ENCODE measurements at places on chromosomes 13 and 19.

DNA sequence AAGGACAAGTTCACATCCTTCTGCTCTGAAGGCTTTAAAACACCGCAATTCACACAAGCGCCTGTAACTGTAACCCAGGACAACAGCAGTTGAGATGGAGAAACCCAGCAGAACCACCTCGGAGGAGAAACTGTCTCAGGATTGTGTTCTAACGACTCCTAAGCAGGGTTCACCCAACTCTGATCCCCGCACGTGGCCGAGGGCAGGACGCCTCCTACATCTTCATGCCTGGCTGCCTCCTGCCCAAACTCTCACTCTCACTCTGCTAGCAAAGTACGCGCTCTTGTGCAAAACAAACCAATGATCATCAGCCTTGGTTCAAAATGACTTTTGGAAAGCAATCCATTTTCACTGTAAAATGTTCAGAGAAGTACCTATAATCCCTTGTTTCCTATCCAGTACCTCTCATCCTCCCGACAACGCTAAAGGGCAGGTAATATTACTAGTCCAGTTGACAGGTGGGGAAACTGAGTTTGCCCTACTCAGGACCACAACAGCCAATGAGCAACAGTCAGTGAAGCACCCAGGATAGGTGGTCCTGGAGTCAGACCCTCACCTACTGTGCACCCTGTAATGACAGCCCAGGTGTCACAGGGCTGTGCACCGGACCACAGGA is 25.6 kb downstream of the EPS15L1 start:
- no peak for DNase-seq

DNA sequence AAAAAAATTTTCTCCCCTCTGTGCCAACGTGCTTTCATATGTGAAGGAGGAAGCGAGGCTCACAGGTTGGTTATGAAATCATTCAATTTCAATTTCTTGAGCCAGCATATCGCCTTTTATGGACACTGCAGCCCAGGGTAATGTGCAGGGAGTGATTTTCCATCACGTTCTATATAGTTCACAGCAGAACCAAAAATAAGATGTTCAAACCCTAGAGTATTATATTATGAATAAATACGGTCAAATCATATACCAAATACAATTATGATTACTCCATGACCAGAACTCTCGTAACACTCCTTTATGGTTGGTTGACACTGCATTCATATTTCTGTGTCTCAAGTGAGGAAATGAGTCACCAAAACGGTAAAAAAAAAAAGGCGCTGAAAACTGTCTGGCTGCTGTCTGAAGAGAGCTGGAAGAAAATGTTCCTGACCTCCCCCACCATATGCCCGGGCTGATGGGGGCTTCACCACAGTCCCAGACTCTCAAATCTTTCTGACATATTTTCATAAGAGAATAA is 75.8 kb upstream of the UBAC2 start:
- peak; percentile 11 for DNase-seq

- DNase-seq, result no peak
These were observed 14.4 kb upstream of the FBN3 start for GRCh38 chr19:8163759-8164158.

GRCh38 chr13:60583911-60584753 is 187.1 kb downstream of the TDRD3 start:
- DNase-seq, result no peak

GRCh38 chr13:112558696-112559418 is 29.1 kb downstream of the TUBGCP3 start:
- no peak for DNase-seq

- DNase-seq, result no peak
These were observed 72.1 kb downstream of the LHFPL6 start for GRCh38 chr13:39530916-39531315.

DNA sequence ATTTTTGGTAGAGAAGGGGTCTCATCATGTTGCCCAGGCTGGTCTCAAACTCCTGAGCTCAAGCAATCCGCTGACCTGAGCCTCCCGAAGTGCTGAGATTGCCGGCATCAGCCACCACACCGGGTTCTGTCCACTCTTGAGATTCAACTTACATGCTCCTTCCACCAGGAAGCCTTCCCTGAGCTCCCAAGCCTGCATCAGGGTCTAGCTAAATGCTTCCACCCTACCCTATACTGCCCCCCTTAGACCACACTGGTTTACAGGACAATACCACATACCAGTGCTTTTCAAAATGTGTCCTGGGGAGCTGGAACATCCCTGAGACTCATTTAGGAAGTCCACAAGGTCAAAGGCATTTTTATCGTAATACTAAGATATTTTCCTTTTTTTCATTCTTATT is 15.1 kb upstream of the CACNG8 start:
- no peak for DNase-seq

DNA sequence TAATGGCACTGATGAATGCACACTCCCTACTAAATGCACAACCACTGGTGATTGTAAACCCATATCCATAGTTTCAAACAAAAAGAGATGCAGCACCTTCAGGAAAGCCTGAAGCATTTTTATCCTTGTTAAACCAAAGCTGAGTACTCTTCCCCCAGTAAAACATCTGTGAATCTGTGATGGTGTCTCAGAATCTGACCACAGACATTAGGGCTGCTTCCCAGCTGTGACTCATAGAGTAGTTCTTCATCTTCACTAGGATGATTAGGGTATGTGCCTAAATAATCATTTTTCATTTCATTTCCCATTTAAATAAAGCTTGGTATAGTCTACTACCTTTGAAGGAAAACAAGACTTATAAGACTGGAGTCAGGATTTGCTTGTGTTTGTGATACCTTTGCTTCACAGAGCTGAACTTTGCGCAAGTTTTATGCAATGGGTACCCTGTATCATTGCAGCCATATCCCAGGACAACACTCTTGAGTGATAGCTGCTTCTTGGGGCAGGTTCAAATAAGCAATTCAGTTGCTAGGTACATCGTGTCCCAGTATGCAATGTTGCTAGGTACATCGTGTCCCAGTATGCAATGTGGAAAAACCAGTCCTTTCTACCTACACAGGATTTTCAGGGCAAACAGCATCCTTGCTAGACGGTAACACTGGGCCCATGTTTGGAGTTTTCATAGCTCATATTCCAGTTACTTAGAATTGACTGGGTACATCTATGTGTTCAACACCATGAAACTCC is 277.1 kb downstream of the IRS2 start:
- no peak for DNase-seq

DNA sequence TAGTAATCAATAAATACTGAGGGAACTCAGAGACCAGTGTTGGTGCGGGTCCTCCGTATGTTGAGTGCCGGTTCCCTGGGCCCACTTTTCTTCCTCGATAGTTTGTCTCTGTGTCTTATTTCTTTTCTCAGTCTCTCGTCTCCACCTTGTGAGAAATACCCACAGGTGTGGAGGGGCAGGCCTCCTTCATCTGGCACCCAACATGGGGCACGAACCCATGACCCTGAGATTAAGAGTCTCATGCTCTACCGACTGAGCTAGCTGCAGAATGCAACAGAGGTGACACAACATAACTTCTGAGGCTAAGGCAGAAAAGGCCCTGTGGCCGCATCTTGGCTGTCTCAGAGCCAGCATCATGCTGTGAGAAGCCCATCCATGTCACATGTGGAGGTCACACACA is 5.3 kb upstream of the ZNF613 start:
- DNase-seq, result no peak

DNA sequence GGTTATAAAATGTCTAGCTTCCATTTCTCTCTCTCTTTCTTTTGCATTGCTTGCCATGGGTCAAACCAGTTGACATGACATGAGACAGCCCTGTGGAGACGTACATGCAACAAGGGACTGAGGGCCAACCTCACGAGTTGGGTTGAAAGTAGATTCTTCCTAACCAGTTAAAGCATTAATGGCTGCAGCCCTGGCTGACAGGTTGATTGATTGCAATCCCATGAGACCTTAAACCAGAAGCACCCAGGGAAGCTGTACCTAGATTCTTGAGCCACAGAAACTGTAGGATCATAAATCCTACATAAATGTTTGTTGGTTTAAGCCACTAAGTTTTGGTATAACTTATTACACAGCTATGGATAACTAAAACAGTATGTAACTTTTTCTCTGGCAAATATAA is 373.8 kb downstream of the DACH1 start:
- DNase-seq, result no peak

DNA sequence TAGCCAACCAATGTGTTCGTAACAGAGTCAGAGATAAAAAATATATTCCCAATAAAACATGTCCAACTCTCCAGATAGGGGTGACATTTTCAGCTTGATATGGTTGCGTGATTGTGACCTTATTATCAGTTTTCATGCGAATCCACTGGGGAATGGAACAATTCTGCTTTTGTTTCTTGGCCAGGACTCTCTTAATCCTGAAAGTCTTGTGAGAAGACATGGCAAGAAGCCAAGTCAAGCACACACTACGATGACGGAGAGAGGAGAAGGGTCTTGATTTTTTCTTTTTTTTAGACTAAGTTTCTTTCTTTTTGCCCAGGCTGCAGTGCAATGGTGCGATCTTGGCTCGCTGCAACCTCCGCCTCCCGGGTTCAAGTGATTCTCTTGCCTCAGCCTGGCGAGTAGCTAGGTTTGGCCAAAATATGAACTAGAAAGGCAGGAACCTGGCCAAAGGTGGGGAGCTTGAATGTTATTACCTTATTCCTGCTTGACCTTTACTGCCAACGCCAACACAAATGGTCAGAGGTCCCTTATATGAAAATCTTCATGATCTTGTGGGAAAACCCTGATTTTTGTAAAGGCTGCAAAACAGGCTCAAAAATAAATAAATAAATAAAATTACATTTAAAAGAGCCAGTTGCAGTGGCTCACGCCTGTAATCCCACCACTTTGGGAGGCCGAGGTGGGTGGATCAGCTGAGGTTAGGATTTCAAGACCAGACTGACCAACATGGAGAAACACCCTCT is 14.5 kb downstream of the ZNF816 start:
- DNase-seq, result no peak

DNA sequence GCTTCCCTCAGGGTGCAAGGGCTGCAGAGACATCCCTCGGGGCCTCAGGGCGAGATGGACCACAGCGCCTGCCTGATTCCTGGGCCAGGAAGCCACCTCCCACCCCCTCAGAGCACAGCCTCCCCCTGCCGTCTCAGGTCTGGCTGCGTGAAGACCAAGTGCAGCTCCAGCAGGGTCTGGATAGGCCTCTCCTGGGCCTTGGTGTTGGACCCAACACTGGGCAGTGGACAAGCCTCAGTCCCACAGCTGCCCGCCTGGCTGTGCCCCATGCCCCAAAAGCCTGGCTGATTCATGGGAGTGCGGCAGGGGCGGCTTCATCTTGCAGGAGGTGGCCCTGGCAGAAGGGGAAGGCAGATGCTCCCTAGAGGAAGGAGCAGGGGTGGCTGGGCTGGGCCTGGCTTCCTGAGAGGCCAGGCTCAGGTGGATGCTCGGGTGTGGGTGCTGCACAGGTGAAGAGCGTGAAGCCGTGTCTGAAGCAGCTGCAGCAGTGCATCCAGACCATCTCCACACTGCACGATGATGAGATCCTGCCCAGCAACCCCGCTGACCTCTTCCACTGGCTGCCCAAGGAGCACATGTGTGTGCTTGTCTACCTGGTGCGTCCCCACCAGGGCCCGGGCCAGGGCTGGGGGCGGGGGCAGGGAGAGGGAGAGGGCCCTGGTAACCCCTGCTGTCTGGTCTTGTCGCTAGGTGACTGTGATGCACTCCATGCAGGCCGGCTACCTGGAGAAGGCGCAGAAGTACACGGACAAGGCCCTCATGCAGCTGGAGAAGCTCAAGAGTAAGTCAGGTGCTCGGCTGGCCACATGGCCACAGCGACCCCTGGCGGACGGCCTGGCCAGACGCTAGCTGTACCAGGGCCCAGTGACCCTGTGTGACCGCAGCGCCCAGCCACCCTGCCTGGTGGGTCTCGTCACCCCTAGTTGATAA is 21.7 kb downstream of the MAU2 start:
- DNase-seq, result peak; percentile 51

DNA sequence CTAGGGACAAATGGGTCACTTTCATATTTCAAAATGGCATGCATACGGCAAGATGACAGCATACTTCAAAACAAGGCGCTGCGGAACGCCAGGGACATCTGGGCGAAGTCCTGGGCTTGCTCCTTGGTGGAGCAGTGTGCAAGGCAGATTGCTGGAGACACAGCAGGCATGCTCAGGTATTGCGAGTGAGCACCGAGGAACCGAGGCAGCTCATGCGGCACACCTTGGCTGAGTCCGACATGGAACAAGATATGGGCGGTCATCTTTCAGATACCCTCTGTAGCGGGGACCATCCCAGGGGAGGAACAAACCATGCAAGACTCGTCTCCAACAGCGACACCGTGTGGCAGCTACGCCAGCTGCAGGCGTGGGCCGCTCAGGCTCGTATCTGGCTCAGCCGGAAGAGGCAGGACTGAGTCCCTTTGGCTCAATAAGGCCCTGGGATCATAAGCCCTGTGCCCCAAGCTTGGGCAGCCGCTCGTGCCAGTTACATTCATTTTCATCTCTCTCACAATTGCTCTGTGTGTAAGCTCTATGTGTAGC is 112.4 kb downstream of the NUFIP1 start:
- no peak for DNase-seq

DNA sequence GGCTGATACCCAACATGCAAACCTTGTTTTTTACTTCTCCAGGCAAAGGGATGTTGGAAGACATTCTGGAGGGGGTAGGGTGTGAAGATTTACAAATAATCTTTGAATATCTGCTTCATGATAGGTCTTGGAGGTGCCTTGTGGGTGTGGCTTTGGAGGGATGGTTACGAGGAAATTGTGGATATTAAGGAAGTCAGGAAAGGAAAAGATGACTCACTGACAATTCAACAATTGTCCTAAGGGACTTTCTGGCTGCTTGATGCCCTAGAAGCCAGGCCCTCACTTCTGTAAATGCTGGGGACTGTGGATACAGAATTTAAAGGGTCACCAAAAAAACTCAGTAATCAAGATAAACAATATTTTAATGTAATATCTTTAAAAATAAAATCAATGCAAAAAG is 37.4 kb upstream of the ZNF527 start:
- no peak for DNase-seq

DNA sequence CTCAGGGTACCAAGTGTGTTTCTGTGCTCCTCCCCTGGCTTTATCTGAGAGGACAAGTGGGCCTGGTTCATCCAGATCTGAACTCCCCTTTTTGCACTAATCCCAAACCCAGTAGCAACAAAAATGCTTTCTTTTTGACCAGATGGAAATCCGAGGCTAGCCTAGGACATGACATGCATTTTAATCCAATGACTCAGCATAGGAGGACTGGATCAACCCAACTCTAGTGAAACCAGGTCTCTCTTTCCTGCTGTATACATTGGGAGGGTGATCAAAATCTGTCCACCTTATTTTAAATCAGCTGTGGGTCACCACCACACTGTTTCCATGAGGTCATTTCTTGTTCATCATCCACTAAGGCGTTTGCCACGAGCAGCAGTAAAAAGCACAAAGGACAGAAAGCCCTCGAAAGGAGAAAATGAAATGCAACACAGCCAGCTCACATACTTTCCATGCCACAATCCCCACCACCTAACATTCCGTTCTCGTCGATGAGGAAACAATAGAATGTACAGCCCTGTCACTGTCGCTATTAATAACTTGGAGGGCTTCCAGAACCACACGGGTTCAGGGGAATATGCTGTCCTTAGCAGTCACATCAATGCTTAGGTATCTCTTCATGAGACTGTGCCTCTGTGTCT is 543.0 kb downstream of the IRS2 start:
- no peak for DNase-seq

DNA sequence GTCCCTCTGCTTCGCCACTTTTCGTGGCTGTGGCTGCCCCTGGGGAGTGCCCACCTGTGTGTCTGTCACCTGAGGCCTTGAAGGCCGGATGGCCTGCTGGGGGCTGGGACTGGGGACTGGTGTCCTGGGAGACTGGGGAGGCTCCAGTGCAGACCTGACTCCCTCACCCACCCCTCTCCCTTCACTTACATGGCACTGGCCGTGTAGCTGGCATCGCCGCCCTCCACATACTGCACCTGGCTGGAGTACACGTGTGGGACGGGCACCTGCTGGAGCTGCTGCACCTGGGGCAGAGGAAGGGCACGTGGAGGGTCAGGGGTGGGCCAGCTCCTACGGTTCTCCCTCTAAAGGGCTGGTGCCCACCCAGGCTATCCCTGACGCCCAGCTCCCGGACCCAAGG is 25.5 kb downstream of the DCAF15 start:
- DNase-seq, result no peak
